ENCODE measurements at places on chromosomes 7 and 10.

- H3K27ac ChIP-seq: no peak overlapping the region
- no peak for DNase-seq
- no peaks in the 10 kb centered on the region for H3K27me3 ChIP-seq
Observed at GRCh38 chr10:132706701-132707100, 79.2 kb downstream of the NKX6-2 start.

GRCh38 chr10:24456322-24456721 is 247.4 kb downstream of the KIAA1217 start:
- no peak for DNase-seq
- no peak overlapping the region for H3K27ac ChIP-seq
- no peaks in the 10 kb centered on the region for H3K27me3 ChIP-seq

- H3K4me3 ChIP-seq: no peak overlapping the region
- no peak for DNase-seq
- H3K36me3 ChIP-seq: no peaks in the 10 kb centered on the region
Observed at GRCh38 chr7:144656965-144657517, 178.8 kb downstream of the TPK1 start.

DNA sequence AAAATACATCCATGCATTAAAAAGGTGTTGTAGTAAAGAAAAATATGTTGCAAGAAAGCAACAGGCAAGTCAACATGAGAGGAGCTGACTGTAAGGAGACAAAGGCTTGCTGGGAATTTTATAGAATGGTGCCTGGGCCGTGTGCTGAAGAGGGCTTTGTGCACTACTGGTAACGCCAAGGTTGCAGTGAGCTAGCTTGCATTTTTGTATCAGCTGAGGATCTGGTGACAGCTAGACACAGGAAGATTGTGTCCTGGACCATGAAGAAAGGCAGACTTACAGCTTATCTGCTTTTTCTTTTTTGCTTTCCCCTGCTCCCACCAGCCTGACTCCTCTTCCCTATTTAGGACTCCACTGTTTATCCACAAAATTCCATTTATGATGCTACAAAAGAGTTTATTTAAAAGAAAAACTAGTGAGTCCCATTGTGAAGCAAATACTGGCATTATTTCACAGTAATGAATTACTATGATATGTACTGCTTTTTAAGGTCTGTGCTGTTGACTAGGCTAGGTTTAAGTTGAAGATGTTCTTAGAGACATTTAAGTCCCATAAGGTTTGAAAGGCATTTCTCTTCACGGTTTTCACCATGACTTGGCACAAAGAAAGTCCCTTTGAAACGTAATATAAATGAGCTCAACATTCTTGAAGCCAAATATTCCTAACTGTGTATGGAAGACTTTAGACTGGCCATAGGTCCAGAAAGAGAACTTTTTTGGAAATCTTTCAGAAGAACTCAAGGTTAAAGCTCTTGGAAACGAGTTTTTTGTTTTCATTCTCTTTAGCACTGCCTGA is 88.6 kb downstream of the SEC23IP start:
- peaks cover 3% of the 10 kb centered on the region for H3K27me3 ChIP-seq
- no peaks in the 10 kb centered on the region for H3K36me3 ChIP-seq
- H3K4me1 ChIP-seq: peaks cover 3% of the 10 kb centered on the region
- no peak for DNase-seq
- H3K27ac ChIP-seq: no peak overlapping the region
